Mesothelial cell of epicardium (in vitro differentiated cells): ENCODE measurements at places on chromosomes 7 and 10. TPM values are rescaled to one million over a fixed set of nuclear protein-coding genes. Genes with fewer than 3 reads are reported as not detected.

Gene SLC18A3
- 0.18 to 0.34 TPM (median 0.18 TPM) in 3 replicates for total RNA-seq

Gene OR9A2
- total RNA-seq = 0.29 to 0.42 TPM (median 0.33 TPM) in 3 replicates

Gene SEMA3D
- 264 to 278 TPM (median 272 TPM) in 3 replicates for total RNA-seq

DNA sequence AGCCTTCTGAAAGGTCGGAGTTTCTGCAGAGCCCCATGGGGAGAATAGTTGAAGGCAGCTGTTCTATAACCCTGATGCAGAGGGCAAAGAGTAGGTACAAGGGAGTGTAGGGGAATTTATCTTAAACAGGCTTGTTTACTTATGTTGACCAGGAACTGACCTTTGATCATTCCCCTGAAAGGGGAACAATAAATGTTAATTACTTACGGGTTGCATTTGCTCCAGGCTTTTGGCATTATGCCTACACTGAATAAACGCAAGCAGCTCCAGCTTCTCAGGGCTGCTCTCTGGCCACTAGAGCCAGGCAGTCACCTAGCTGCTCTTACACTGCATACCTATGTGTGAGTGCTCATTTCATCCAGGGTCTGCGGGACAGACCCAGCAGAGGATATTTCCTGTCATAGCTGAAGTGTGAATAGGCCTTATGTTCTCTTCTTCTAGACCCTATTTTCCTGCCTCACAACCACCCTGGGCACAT lies 26.9 kb upstream of the ABCA13 start:
- DNase-seq = no peak

DNA sequence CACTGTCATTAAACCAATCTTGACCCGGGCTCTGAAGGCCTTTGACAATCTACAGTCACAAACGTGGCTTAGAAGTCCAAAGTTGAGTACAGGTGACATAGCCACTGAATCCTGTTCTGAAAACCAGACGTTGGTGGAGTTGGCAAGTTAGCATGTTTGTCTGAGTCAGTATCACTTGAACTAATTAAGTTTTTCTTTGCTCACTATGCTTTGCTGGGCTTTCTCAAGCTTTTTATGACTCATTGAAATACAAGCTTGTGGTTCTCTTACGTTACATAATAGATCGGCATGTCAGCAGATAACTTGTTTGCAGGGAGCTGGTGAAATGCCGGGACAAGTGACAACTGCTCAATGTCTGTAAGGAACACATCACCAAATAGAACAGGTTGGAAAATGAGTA lies 53.8 kb downstream of the ARL5B start:
- DNase-seq = no peak

GRCh38 chr7:80681272-80681885 lies 42.9 kb downstream of the CD36 start:
- DNase-seq = no peak

Gene RPEL1
- not detected in 3 replicates for total RNA-seq

GRCh38 chr10:2529945-2530344 lies 537.4 kb upstream of the PFKP start:
- DNase-seq = no peak

DNA sequence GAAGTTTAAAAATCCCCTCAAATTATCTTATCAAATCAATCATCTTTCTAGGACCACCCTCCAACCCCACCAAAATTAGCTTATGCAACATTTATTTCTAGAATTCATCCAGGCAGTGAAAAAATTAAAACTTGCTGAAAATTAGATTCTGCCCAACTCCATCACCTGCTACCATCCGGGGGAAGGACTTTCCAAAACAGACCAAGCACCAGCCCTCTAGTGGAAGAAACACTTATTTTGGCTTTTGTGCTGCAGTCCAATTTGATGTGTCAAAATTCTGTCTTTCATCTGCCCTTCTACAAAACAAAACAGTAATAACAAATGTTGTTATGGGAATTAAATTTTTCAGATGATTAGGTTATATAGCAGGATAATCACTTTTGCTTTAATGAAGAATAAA lies 35.1 kb downstream of the GCC1 start:
- no peak for DNase-seq

Gene CLRN3
- not detected in 3 replicates for total RNA-seq

GRCh38 chr10:24561453-24561852 lies 162.2 kb downstream of the ARHGAP21 start:
- no peak for DNase-seq

DNA sequence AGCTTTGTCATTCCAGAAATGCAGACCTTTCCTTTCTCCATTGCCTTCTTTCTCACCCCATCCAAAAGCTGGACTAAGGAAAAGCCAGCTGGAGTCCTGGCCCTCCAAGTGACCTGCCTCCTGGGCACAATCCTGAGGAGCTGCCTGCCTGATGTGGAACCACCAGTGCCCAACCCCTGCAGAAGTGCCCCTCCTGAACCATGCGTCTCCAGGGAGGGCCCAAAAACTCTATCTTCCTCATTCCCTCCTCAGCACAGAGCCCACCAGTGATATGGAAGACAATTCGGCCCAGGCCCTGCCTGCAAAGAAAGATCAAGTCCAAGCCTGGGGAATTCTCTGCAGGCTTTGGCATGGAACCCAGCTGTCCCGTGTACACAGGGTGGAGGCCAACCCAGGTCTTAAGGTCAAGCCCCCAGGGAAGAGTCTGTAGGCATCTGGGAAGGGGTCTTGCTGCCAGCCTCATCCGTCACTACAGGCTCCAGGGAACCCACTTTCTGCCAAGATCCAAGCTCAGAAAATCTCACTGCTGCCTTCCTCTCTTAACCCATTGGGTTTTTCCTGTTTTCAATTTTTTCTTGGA lies 3.5 kb upstream of the GRID1 start:
- DNase-seq = no peak

Gene LIPK
- not detected in 3 replicates for total RNA-seq

DNA sequence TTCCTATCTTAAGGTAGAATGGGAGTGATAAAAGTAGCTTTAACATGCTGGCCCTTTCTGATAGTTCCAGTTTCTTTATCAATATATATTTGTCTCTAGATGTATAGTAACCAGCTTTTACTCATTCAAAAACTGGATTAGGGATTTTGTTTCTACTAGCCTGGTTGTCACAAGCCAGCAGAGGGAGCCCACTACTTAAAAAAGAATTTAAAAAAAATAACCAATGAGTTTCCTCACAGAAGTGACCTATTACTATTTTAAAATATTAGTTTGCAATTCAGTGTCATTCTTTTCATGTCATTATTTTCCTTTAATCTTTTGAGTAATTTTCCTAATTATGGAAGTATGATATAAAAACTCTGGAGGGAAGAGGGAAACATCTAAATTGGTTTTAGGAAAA lies 142.1 kb downstream of the PHTF2 start:
- peak; percentile 40 for DNase-seq

Gene OR2A1
- total RNA-seq = 0.24 to 0.27 TPM (median 0.27 TPM) in 3 replicates

Gene MYO1G
- total RNA-seq = 0.65 to 0.69 TPM (median 0.66 TPM) in 3 replicates

DNA sequence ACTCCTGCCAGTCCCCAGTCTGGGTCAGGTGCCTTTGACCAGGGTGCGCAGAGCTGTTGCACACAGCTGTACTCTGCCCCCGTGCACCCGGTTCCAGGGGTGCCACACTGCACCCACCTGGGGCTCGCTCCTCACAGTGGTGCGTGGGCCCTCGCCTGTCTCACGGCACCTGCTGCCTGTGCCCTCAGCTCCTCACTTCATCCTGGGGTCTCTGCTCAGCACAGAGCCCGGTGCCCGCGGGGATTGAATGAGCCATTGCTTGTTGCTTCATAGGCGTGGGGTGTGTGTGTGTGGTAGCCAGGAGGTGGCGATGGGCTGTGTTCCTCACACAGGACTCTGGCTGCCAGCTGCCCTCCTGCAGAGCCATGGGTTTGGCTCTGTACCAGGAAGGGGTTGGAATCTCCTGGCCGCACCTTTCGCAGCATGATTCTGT lies 18.5 kb downstream of the EIF3B start:
- DNase-seq = no peak

Gene AKR1D1
- total RNA-seq = not detected in 3 replicates

Gene NPSR1
- total RNA-seq = not detected in 3 replicates

Gene NEUROG3
- total RNA-seq = not detected in 3 replicates

DNA sequence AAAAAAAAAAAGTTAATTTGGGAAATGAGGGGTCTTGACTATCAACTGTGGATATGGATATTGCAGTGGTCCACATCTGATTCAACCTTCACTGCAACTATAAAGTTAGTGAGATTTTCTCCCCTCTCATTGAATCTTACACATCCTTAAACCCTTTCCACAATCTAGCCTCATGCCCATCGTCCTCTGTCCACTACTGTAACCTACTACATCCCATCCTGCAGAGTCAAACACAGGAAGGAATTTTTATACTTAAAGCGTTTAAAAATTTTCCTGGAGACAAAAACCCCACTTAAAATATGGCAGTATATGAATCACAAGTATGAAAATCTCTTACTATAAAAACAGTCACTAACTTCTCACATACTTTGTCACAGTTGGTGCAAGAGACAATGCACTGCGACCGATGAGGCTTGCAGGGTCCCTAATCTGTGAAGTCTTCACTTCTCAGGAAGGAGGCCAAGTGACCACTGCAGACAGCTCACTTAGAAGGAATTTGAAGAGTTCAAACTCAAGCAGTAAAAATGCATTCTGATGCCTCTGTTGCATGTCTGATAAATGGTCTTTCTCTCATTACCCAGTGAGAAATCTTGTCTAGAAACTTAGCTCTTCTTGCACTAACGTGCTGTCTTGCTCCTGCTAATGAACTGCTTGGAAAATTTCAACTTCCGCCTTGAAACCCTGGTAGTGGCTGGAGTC lies 50.3 kb upstream of the ST8SIA6 start:
- no peak for DNase-seq

DNA sequence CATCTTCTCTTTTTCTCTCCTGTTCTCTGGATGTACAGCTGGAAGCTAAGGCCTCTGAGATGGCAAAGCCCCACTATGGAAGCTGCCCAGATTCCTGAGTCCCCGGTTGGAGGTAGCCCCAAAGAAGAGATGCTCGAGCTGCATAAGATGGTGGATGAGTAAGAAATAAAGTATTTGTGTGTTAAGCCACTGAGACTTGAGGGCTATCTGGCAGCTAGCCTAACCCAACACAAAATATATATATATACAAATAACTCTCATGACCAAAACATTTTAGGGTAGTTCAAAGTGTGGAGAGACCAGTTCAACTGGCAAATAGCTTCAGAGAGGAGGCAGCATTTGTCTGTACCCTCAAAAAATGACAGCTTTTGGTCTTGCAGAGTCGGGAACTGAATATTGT lies 72.4 kb upstream of the PDE1C start:
- DNase-seq = no peak

GRCh38 chr7:27144781-27145164 lies 1.3 kb upstream of the HOXA5 start:
- DNase-seq = no peak

Gene TBATA
- total RNA-seq = not detected in 3 replicates

DNA sequence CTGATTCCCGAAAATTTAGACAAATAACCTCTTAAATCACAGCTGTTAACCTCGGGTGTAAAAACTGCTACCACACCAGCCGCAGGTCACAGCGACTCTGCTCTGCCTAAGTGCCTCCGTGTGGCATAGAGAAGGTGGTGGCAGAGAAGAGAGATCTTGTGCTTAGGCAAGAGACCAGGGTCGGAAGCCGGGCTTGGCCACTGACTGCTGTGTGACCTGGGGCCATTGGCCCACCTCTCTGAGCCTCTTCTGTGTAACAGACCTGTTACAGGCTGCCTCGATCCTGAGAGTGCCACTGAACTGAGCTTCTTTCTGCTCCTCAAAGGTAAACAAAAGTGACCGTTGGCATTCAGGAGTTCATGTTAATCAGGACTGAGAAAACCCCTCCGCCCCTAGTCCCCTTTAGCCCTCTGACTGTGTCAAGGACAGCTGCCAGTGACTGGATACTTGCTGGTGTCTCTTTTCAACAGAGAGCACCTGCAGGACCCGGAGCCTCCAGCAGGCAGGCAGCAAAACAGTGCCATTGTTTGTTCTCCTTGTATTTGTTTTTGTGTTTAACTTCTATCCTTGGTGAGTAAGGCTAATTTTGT lies 36.5 kb downstream of the ZMIZ1 start:
- no peak for DNase-seq

GRCh38 chr10:5071411-5072198 lies 22.6 kb upstream of the AKR1C3 start:
- no peak for DNase-seq

Gene MLXIPL
- total RNA-seq = 1.5 to 2.6 TPM (median 2.0 TPM) in 3 replicates

DNA sequence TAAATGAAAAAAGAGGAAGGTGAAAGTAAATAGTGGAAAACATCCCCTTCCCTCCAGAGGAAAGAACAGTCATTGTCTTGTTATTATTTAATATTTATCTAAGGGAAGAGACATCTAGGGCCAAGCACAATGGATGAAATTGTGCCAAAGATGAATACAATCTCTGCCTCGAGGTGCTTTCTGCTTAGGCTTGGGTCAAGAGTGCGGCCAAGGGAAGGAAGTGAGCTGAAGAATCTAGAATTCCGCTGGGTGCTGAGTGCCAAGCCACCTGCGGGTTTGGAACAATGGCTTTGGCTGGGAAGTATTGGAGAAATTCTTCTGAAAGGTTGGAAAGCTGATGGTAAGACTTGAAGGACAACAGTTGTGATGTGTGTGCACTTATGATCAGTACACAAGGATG lies 531.3 kb upstream of the FZD8 start:
- no peak for DNase-seq

DNA sequence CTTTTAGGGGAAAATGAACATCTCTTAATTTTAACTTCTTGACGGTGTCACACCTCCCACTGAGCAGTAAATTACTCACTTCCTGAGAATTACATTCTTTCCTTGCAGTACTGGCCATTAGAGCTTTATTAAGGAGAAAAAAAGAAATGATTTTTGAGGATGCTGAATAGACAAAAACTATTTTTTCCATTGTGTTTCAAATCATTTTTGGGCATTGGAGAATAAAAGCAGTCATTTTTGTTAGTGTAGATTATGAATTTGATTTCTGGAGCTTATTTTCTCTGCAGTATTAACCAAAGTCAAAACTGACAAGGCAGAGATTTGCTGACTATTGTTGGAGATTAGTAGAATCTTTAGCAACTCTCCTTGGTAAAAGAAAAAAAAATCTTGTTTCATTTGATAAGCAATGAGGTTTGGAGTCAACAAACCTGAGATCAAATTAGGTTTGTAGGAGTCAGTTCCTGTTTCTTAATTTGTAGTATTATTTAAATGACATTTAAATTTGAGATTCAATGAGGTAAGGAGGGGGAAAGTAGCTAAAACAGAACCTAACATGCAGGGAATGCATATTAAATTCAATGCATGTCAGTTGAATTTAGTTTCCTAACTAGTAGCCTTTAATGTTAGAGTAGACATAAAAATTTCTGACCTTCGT lies 70.6 kb downstream of the AP3M1 start:
- no peak for DNase-seq

DNA sequence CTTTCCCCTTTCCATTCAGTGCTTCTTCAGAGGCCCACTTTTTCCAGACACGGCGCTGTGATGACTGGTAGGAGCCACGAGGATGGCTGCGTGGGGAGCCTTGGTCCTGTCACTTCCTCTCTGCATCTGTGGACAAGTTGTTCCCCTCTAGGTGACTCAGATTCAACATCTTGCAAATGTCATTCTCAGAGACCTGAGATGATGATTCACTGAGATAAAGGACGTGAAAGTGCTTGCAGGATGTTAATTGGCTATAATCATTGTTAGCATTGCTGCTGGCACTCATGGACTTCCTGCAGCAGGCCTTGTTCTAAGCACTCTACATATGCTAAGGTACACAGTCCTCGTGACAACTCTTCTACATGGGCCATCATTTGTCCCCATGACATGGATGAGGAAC lies 489.8 kb upstream of the ZMIZ1 start:
- DNase-seq = no peak

- no peak for DNase-seq
These were observed 64.4 kb upstream of the NANOS1 start for GRCh38 chr10:118965096-118965495.
